ENCODE measurements at places on chromosomes 7 and 10.

DNA sequence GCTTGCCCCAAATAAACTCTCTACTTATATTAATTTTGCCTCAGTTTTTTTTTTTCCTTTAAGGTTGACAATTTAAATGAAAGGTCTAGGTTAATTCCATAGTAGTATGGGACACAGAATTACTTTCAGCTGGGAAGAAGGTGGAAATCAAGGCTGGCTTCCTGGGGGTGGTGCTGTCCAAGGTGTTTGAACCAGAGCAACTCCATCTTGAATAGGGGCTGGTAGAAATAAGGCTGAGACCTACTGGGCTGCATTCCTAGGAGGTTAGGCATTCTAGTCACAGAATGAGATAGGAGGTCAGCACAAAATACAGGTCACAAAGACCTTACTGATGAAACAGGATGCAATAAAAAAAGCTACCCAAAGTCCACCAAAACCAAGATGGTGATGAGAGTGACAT lies 1190.8 kb upstream of the AUTS2 start:
- DNase-seq = no peak

- DNase-seq = no peak
Observed at GRCh38 chr10:61819208-61819607, 82.3 kb upstream of the ARID5B start.

- no peak for DNase-seq
Observed at GRCh38 chr10:98173260-98173659, 38.8 kb downstream of the R3HCC1L start.

- DNase-seq = no peak
Observed at GRCh38 chr10:34697351-34698247, 117.5 kb downstream of the PARD3 start.

- no peak for DNase-seq
Observed at GRCh38 chr7:11847336-11847735, 15.3 kb upstream of the THSD7A start.

DNA sequence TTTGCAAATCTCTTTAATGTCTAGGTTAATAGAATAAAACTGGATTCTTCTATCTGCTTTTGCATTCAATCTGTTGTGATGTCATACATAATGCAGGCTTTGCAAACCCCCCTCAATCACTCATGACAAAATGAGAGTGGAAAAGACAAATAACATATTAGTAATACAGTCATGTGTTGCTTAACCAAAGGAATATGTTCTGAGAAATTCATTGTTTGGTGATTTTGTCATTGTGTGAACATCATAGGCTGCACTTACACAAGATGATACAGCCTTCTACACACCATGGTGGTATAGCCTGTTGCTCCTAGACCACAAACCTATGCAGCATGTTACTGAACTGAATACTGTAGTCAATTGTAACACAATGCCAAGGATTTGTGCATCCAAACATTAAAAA lies 87.3 kb upstream of the SEC61G start:
- no peak for DNase-seq

DNA sequence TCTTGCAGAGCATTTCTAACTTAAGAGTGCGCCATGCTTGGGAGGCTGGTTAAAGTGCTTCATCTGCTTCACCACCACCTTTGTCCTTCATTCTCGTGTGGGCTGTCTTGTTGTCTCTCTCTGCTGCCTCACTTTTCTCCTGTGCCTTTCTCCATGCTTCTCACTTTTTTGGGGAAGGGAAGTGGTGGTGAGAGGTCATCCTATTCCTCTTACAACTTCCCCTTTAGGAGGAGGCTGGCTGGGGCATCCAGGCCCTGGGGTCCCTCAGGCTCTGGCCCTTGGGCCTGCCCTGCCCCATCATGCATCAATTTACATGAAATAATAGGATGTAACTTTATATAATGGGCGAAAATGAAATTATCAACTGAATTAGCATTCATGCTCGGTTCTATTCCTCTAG lies 39.9 kb upstream of the PIP4K2A start:
- no peak for DNase-seq

DNA sequence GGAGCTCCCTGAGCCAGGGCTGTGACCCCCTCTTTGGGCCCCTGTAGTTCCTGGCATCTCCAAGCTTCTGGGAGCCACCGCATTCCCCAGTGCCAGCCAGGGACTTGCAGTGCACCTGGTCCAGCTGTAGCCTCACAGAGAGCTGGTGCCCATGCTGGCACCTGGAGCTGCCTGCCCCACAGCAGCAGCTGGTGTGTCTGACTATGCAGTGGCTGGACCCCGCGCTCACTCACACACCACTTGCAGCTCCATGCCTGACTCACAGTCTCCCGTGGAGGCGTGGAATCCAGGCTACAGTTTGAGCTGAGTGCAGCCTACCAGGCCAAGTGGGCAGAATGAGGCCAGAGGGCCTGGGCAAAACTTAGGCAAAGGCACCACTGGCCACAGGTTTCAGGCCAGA lies 102.2 kb upstream of the NAMPT start:
- no peak for DNase-seq

DNA sequence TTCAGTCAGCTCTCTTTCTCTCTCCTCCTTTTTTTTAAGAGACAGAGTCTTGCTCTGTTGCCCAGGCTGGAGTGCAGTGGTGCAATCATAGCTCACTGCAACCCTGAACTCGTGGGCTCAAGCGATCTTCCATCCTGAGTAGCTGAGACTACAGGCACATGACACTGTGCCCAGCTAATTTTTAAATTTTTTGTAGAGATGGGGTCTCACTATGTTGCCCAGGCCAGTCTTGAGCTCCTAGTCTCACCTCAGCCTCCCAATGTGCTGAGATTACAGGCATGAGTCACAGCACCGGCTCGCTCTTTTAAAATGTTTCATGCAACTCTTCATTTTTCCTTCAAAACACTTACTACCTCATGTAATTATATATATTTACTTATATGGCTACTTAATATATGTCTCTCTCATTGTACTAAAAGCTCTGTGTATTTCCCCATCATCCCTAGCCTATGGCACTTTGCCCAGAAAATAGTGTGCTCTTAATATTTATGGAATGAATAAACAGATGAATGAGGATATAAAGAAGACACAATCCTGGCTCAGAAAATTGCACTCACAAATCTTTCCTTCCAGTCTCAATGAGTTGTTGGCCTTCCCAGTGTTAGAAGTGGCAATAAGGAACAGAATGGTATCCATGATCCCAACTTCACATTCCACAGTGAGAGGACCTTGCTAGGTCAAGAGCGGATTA lies 33.9 kb downstream of the EBLN1 start:
- DNase-seq = no peak

Measured in AG04449 (cell line).